ENCODE measurements at places on chromosomes 4 and X.
A peak's percentile ranks its signal among the peaks of the same experiment; 100 is the strongest.

GRCh38 chr4:165385126-165385525 lies 6.3 kb downstream of the CPE start:
- no peak for DNase-seq

DNA sequence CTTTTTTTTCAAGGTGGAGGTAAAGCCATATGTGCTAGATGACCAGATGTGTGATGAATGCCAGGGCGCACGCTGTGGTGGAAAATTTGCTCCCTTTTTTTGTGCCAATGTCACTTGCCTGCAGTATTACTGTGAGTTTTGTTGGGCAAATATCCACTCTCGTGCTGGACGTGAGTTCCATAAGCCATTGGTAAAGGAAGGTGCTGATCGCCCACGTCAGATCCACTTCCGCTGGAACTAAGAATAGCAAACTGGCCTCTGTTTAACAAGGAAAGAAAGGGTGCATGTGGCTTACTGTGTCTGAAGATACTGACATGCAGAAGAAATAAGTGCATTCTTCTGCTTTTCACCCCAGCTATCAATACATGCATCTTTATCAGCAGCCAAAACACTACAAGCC lies 63.9 kb downstream of the CPEB2 start:
- DNase-seq: no peak

DNA sequence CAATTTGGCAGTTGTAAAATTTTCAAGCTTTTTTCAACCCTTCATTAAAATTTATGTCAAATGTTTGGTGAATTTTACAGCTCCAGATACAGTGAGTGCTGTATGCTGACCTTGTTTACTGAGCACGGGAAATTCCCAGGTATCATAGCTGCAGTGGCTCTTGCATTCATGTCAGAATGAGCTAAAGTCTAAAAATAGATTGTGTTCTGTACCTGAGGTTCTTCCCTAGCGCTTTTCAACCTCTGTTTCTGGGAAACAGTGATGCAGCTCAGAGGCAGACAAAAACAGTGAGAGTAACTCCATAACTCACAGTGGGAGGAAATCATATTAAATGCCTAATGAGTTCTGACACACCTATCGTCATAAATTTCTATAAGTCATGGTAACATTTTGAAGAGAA lies 393.8 kb upstream of the GNPDA2 start:
- no peak for DNase-seq

- no peak for DNase-seq
Measured at GRCh38 chr4:113316879-113317278, 267.4 kb downstream of the ANK2 start.

DNA sequence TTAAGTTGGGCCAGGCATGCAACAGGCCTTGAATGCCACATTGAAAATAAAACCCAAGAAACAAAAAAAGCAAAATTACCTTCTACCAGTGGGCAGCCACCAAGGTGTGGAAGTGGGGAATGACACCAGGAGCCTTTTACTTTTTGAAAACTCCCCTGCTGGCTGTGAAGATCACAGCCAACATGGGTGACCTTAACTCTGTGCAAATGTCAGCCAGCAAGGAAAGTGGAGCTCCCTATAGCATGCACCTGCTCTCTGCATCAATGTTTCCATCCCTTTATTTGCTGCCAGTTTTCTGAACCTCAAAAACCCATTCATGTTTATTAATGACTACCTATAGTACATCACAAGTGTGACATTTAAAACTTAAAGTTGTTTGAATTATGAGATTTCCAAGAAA lies 63.7 kb downstream of the HS3ST1 start:
- DNase-seq: no peak

GRCh38 chrX:136574548-136574947 lies 42.5 kb downstream of the VGLL1 start:
- DNase-seq: no peak

GRCh38 chrX:54495814-54496516 lies at the start of gene FGD1:
Gene FGD1, minus strand, starts transcription at chrX:54496234. Its CDS starts 802 bp downstream, at chrX:54495432.
- peak; percentile 38 for DNase-seq

- no peak for DNase-seq
Measured at GRCh38 chr4:79526641-79527565, 118.9 kb upstream of the GK2 start.

- no peak for DNase-seq
Measured at GRCh38 chrX:112968351-112969133, 127.9 kb upstream of the AMOT start.

- no peak for DNase-seq
Measured at GRCh38 chr4:1770245-1770644, 22.8 kb upstream of the FGFR3 start.

DNA sequence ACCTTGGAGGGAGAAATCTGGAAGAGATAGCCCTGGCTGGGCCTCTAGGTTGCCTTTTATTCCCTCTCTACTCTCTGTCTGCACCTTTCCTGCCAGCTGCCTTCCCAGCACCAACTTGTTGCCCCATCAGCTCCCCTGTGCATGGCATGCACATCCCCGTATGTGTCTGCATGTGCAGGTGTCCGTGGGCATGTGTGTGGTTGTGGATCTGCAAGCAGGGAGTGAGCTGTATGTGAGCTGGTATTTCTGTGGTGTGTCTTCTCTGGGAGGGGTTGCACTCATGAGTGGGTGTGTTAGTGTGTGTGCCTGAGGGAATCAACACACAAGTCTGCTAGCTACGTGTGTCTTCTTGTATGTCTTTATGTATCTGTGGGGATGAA lies 9.9 kb downstream of the L1CAM start:
- DNase-seq: no peak

Data from CD4-positive, alpha-beta T cell treated with Interleukin-10 for 1 hour (primary cell).